ENCODE measurements at places on chromosomes 16 and 17.
A peak's percentile ranks its signal among the peaks of the same experiment; 100 is the strongest.

DNA sequence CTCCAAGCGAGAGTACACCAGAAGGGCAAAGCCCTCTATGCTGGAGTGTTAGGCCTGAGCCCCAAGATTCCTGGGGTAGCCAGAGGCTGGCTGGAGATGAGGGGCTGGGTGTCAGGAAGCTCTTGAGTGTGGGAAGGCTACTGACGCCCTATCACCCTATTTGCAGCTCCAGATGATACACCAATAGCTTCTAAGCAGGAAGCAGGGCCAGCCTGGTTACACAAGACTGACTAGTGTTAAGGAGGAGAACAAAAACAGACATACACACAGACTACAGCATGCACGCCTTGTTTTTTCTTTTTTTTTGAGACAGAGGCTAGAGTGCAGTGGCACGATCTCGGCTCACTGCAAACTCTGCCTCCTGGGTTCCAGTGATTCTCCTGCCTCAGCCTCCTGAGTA lies 15.9 kb downstream of the POLR3K start:
- DNase-seq = no peak

GRCh38 chr17:78010759-78011158 lies 52.3 kb downstream of the TNRC6C start:
- DNase-seq = no peak

DNA sequence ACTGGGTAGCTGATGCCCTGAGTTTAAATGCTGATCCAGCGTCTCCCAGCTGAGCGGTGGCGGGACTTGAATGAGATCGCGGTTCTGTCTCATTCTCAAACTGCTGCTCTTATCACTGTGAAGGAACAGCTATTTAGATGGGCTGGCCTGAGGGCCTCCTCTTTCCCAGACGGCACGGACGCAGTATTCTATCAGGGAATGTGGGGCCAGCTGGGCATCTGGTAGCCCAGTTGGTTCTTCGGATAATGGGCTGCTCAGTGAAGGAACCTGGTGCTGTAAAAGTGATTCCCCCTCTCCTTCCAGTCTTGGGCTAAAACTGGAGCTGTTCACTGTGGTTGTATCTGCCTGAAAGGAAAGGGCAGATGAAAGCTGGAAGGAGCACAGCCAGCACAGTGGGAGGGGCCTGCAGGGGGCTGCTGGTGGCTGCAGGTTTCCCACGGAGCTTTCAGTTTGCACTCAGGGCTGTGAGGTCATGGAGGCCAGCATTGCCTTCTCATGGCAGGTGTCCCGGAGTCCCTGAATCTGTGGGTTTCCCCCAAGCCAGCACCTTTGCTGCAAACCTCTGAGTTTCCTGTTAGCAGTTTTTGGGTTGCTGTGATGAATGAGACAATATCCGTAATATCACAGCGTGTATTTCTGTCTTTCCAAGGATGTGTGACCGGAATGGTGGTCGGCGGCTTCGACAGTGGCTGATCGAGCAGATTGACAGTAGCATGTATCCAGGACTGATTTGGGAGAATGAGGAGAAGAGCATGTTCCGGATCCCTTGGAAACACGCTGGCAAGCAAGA lies 3.6 kb downstream of the IRF8 start:
- peak; percentile 27 for DNase-seq

DNA sequence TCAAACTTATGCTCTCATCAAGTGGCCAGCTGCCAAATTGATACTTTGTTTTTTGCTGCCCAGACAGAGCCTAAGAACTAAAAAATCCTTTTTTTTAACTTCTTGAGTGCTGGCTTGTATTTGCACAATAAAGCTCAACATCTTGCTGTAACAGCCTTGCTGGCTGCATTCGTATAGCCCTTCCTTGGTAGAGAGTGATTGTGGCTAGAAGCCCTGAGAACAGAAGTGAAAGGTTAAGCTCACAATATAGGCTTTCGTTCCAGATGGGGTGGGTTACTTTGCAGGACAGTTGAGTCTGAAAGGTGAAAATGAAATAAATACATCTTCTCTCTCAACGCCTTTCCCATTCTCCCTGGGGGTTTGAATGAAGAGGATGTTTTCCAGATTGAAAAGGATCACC lies 278.8 kb downstream of the HS3ST3B1 start:
- no peak for DNase-seq

DNA sequence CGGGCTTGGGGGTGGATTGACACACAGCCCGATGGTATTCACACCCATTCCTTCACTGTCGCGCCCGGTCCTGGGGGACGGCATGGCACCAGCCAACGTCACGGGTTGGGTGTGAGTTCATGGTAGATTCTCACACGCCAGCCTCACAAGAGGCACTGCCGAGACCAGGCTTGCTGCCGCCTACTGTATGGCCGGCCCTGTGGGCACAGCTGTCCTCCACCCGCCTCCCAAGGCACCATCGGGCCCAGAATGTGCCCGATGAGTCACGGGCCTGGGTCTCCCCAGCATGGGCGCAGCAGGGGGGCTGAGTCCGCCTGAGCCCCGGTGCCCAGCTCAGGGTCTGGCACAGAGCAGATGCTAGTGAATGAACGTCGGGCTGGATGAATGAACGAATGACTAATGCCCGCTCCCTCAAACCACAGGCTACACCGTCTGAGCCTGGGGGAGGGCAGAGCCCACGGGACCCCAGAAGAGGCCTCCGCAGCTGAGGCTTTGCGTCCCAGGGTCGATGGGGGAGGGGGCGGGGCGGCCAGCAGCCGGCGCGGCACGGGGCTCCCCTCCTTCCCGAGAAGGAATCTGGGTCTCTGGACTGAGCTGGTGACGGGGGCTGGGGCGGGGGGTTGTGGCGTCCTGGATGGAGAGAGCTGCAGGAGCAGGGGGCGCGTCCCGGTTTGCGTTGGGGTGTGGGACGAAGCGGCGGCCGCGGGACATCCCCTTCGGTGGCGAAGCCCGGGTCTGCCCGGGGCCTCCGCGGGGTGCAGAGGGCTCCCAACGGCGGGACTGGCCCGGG lies 829 bp downstream of the PITPNM3 start:
- DNase-seq = no peak
